T-helper 2 cell treated with Interferon-gamma antibody and Interleukin-4, amounts not matched to agents 5 μg/mL and 100 μg/mL, for 36 hours (primary cell): ENCODE measurements at places on chromosomes 1 and 21.

DNA sequence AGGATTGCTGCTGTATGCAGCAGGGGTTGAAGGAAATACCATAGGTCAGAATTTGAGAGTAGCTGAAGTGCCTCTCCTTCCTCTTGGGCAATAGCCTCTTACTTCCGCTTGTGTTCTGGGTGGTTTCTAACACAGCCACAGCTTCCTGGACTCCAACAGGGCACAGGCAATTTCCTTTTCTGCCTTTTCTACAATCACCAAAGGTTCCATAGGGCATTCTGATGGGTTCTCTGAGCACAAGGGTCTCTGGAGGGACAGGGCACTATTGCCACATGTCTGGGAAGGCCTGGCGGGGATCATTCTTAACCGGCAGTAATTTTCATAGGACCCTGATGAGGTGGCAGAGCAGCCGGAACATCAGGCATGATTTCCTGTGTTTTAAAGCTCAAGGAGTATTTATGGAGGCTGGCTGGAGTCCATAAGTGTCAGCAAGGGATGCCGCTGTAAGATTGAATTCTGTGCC, 5.5 kb upstream of the AGTRAP start:
- peak; percentile 46 for DNase-seq

DNA sequence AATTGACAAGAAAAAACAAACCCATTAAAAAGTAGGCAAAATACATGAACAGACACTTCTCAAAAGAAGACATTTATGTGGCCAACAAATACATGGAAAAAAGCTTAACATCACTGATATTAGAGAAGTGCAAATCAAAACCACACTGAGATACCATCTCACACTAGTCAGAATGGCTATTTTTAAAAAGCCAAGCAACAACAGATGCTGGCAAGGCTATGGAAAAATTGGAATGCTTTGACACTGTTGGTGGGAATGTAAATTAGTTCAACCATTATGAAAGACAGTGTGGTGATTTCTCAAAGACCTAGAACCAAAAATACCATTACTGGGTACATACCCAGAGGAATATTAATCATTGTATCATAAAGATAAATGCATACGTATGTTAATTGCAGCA, 641.1 kb upstream of the B3GALT2 start:
- DNase-seq: no peak

DNA sequence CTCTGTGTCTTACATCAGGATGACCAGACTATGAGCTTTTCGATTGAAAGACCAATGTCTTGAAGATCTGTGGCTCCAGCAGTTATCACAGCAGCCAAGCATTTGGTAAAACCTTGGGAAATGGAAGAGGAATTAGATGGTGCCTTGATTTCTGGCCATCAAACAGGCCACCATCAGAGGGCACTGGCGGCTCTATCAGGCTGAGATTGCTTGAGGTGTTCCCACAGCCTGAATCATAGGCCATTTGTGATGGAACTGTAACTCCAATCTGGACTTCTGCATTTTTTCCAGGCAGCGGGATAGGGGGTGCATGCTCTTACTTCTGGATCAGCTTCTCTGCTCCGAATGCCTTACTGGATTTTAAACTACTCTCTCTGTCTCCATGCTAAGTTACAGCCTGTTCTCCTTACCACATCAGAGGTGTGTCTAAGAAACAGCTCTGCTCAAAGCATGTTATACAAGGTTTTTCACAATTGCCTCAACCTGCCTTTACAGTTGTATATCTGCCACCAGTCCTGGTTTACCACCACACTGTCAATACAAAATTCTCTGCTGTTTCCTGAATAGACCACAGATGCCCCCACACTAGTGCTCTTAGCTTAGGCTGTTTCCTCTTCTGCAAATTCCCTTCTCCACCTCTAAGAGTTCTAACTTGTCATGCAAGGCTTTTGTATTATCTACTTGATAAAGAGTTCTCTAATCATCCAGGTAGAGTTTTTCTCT, 180.9 kb downstream of the PTGER3 start:
- DNase-seq: no peak

- DNase-seq: no peak
Observed at GRCh38 chr1:172628401-172628800, 30.5 kb upstream of the FASLG start.

GRCh38 chr1:221774054-221774842, 32.4 kb upstream of the DUSP10 start:
- DNase-seq: no peak

DNA sequence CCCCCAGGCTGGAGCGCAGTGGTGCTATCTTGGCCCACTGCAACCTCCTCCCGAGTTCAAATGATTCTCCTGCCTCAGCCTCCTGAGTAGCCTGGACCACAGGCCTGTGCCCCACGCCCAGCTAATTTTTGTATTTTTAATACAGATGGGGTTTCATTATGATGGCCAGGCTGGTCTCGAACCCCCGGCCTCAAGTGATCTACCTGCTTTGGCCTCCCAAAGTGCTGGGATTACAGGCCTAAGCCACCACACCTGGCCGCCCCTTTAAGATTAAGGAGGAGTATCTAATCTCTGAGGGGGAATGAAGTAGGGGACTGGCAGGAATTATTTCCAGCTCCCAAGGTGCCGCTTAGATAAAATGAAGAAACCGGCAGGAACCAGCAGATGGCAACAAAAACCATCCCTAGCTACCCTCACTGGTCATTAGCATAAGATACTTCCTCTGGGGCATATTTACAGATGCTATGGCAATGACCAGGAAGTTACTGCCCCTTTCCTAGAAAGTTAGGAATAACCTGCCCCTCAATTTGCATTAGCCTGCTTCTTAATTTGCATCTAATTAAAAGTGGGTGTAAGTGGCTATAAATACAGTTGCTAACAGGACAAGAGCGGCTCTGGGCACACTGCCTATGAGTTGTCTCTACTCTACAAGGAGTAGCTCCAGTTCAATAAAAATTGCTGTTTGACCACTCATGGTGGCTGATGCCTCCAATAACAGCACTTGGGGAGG, 7.1 kb upstream of the NSUN4 start:
- DNase-seq: no peak

DNA sequence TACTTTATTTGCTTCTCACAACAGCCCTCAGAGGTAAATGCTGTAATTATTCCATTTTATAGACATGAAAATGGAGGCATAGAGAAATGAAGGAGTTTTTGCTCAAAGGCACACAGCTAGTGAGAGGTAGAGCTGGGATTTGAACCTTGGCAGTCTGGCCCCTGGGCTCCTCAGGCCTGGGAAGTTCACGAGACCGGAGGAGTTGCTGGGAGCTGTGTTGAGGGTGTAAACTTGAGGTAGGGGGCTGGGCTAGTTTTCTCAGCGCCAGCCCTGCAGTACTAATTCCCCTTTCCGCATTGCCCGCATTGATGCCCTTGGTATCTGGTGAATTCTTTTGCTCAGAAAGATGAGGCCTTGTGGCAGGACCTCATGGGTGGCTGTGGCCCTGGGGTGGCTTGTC, 73.3 kb downstream of the PTPRU start:
- no peak for DNase-seq

DNA sequence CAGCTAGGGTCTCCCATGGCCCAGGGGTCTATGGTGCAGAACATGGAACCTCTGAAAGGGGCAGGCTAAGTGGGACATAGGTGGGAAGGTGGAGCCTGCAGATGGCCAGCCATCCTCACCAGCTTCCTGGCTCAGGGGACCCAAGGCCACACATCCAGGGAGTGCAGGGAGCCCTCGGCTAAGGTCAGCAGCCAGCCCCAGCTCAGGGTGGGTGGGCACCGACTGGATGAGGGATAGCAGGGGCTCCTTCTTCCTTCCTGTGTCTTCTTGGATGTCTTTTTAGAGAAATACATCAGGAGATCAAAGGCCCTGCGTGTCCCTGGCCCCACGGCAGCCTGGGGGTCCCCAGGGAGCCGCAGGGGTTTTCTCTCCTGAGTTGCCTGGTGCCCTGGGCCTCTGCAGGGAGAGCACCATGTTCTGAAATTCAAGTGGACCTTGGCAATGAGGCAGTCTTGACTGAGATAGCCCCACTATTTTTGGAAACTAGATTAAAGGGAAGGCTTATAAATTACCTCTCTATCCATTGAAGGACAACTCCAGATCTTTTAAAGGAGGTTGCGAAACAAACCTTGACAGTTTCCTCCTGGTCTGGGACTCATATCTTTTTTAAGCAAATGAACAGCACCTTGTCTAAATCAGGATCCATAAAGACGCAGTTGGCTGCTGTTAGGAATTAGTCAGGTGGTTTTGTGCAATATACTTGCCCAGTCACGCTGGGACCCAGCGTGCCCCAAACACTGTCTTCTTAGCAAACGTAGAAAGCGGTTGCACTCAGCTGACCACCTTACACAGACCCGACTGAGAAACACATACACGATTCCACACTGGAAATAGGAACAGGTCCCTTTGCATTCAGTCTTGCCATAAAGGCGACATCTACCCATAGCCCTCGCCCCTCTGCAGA, 242.3 kb downstream of the TOMM20 start:
- no peak for DNase-seq

DNA sequence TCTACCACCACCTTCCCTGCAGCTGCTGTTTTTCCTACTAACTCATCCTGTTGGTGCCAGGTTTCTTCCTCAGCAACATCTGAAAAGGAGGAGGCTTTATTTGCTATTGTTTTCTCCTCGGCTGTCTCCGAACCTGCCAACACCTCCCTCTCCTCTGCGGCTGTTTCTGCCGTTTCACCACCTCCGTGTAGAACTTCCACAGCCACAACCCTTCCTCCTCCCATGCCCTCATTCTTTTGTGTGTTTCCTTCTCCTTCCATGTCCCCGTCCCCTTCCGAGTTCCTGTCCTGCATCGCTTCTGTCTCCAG, 59.0 kb upstream of the LRRC53 start:
- no peak for DNase-seq

- DNase-seq: no peak
Observed at GRCh38 chr21:42469272-42469671, 26.8 kb downstream of the RSPH1 start.

GRCh38 chr1:46806196-46807020, 7.6 kb downstream of the CYP4B1 start:
- no peak for DNase-seq

DNA sequence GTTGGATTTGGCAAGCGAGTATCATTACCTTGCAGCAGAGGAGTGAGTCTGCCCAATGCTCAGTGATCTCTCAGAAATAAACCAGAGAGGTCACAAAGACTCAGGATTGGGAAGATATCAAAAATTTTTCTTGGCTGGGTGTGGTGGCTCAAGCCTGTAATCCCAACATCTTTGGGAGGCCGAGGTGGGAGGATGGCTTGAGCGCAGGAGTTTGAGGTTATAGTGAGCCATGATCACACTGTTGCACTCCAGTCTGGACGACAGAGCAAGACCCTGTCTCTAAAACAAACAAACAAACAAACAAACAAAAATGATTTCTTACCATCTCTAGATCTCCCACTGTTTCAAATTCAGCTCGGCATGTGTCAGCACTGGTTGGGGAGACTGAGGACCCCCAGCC, 13.3 kb upstream of the BECN2 start:
- no peak for DNase-seq

GRCh38 chr1:151817353-151817730, 12.1 kb upstream of the LINGO4 start:
- no peak for DNase-seq

GRCh38 chr1:10380594-10381275, 18.1 kb upstream of the PGD start:
- no peak for DNase-seq

DNA sequence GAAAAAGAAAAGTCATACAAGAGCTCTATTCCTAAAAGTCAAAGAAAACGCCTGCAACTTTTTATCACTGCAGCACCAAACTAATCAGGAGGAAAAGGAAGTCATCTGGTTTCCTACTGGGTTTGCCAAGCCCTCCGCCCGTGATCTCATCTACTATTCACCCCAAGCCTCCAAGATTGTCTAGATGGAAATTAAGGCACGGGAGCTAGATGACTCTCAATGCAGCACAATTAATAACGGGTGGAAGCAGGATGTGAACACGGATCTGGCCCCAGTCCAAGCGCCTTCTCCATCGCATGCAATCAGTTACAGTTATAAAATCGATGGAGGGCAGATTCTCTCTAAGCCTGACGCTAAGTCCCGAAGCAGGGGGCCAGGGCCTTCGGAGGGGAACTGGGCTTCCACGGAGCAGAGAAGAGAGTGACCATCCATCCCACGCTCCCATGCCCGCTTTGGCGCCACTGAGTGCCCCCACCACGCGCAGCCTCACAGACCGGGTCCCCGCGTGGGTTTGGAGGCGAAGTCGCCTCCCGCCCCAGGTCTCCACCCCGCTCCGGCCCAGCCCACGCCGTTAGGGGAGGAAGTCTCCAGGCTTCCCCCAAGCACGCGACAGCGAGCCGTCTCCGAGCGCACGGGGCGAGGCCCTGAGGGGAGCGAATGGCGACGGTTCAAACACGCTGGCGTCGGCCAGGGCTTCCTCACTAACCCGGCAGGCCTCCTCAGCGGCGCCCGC, 1.8 kb downstream of the HSF2BP start:
- DNase-seq: no peak

- DNase-seq: no peak
Observed at GRCh38 chr21:32572574-32573420, 12.5 kb downstream of the TCP10L start.

- DNase-seq: no peak
Observed at GRCh38 chr1:176996456-176997090, 167.9 kb downstream of the ASTN1 start.

- DNase-seq: no peak
Observed at GRCh38 chr1:5707566-5708345, 284.5 kb downstream of the NPHP4 start.

DNA sequence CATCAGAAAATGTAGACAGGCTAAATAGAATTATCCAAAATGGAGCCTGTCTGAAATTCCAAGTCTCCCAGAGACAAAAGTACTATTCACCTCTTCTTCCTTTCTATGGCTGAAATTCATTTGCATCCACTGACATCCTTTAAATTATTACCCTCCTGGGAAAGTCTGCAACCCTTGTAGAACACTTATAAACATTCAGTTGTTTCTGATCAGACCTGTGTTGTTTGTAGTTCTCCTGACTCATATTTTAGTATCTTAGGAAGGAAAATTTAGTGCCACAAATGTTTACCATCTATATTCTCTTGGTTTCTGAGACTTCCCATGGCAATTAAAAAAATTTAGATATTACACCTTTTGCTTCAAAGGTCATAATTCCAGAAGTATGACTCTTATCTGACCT, 69.6 kb upstream of the C1orf105 start:
- DNase-seq: no peak

DNA sequence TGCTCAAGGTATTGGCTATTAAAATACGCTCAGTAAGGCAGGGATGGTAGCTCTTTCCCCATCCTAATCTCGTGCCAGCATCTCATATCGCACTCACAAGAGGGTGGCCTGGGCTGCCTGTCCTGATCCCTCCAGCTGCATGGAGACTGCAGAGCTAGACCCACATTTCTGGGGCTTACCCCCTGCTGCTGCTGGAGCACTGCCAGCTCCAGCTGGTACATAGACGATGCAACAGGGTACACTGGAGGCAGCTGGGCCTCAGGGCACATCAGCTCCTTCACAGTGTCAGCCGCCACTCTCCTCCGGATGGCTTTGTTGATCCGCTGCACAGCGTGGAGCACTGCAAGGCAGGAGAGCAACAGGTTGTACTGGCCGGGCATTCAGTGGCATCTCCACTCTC, 16.0 kb downstream of the IQGAP3 start:
- DNase-seq: no peak

GRCh38 chr1:207321790-207322645, 540 bp downstream of the CD55 start:
- DNase-seq: no peak

- DNase-seq: no peak
Observed at GRCh38 chr1:232655028-232655745, 25.3 kb upstream of the SIPA1L2 start.
